ENCODE measurements at places on chromosomes 13 and 19.

- DNase-seq = no peak
Observed at GRCh38 chr13:32302461-32302860, 12.7 kb downstream of the ZAR1L start.

DNA sequence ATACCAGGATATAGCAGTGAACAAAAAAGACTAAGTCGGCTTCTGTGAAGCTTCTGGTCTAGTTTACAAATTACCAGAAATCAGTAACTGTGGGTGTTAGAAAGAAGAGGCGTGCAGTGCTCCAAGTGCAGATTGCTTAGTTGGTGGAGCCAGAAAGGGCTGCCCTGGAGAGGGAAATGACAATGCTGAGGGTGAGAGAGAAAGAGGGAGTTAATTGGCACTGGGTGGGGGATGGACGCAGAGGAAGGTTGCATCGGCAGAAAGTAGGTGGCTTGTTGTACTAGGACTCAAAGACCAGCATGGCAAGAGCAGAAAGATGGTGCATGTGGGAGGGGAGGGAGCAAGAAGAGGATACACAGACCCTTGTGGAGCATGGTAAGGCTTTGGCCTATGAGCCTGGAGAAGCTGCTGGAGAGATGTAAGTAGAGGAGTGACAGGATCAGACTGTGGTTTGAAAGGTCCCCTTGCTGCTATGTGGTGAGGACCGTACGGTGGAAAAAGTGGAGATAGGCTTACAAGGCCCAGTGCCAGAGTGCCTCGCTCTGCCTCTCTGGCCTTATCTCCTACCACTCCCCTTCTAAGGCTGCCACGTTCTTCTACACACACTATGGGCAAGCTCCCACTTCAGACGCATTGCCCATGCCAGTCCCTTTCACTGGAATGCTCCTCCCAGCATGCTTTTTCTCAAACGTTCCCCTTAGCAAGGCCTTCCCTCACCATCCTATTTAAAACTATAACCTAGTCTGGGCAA, 13.5 kb downstream of the SMG9 start:
- DNase-seq = no peak

- no peak for DNase-seq
Observed at GRCh38 chr13:87120476-87120875, 550.7 kb upstream of the SLITRK5 start.

GRCh38 chr19:34298891-34299520, 44.7 kb downstream of the GARRE1 start:
- DNase-seq = no peak

DNA sequence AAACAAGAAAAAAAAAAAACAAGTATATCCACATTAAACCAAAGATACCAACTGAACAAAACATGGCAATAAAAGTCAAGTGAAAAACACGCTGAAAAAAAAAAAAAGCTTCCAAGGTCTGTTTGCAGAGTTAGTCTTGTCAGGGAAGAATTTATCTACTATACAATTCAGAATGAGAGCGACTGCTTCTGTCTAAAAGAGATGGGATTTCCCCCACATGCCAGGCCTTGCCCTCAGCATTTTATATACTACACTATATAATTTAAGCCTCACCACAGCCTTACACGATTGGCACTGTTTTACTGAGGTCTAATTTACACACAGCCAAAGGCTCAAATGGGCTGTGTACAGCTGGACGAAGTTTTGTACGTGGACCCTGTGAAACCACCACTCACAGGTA, 67.3 kb downstream of the FOXO1 start:
- DNase-seq = no peak

DNA sequence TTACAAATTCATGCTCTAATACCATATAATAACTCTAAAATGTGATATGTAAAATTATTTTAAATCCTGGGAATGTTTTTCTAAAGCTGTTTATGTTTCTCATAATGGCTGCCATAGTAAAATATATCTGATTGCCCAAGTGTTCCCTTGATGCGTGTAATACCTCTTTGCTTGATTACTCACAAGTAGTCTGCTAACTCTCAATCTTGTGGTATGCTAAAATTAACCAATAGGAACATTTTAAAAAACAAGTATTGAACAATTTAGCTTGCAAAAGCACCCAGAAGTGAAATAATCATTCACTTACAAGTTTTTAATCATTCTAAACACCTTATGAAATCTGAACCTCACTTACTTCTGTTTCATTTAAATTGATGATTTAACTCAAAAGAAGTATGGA, 386.0 kb upstream of the ATXN8OS start:
- DNase-seq = no peak

GRCh38 chr19:33335446-33335845, 33.1 kb upstream of the CEBPA start:
- no peak for DNase-seq

DNA sequence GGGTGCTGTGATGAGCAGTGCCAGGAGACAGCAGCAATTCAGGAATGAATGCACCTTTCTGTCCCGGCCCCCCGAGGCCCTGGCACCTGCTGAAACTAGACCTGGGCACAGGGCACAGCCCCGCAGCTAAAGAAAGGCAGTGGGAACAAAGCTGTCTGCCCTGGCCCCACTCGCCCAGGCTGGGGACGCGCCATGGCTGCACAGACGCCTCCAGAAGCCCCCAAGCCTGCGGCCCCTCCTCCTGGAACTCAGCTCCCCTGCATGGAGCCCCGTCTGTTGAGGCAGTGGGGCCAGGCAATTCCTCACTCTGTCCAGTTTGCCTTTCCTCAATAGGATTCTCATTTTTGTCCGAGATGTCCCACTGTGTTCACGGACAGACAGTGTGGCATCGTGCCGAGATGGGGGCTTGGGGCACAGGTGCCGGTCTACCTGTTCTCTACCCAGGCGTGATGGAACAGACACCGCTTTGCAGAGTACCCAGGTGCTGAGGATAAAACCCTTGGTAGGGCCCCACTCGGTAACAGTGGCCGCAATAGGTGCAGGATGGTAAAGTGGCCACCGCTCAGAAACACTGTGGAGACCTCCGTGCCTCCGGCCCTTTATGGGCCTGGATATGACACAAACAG, 146.5 kb upstream of the SOX1 start:
- DNase-seq = no peak

- no peak for DNase-seq
Observed at GRCh38 chr19:36482876-36483275, 6.5 kb downstream of the ZNF566 start.

DNA sequence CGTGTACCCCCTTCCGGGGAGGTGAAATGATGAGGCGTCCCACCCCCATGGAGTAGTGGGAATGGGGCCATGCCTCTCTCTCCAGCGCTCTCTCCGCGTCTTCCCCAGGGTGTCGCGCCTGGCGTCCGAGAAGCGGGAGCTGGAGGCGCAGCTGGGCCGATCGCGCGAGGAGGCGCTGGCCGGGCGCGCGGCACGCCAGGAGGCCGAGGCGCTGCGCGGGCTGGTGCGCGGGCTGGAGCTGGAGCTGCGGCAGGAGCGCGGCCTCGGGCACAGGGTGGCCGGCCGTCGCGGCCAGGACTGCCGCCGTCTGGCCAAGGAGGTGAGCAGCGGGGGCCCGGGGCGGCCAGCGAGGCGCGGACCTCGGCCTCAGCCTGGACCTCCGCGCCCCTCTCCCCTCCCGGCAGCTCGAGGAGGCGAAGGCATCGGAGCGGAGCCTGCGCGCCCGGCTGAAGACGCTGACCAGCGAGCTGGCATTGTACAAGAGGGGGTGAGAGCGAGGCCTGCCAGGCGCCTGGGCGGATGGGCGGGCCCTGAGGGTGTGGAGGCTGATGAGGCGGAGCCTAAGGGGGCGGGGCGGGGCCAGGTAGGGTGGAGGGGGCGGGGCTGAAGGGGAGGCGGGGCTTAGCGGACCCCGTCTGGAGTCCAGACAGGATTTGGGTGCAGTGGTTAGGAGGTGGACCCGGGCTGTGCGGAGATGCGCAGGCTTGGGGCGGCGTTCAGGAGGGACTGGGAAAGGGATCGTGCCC, 7.7 kb downstream of the PGLYRP1 start:
- DNase-seq = no peak

DNA sequence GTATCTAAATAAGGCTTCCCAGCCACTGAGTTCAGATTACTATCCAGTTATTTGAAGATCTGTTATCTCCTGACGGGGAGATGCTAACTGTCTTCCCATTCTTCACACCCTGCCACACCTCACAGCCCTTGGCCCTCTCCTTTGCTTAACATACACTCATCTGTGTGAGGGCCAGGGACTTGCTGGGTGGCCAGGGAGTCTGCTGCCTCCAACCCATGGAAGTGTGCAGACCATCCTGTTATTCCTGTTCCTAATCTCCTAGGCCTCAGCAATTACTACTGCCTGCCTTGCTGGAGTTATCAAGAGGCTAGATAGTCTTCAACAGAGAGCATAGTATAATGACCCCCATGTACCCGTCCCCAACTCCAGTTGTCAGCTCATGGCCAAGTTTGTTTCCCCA, 36.2 kb upstream of the GTF3A start:
- no peak for DNase-seq

- DNase-seq = no peak
Observed at GRCh38 chr19:49497047-49497788, 984 bp downstream of the RPS11 start.

- peak; percentile 25 for DNase-seq
Observed at GRCh38 chr13:70817576-70817975, 709.3 kb upstream of the KLHL1 start.

DNA sequence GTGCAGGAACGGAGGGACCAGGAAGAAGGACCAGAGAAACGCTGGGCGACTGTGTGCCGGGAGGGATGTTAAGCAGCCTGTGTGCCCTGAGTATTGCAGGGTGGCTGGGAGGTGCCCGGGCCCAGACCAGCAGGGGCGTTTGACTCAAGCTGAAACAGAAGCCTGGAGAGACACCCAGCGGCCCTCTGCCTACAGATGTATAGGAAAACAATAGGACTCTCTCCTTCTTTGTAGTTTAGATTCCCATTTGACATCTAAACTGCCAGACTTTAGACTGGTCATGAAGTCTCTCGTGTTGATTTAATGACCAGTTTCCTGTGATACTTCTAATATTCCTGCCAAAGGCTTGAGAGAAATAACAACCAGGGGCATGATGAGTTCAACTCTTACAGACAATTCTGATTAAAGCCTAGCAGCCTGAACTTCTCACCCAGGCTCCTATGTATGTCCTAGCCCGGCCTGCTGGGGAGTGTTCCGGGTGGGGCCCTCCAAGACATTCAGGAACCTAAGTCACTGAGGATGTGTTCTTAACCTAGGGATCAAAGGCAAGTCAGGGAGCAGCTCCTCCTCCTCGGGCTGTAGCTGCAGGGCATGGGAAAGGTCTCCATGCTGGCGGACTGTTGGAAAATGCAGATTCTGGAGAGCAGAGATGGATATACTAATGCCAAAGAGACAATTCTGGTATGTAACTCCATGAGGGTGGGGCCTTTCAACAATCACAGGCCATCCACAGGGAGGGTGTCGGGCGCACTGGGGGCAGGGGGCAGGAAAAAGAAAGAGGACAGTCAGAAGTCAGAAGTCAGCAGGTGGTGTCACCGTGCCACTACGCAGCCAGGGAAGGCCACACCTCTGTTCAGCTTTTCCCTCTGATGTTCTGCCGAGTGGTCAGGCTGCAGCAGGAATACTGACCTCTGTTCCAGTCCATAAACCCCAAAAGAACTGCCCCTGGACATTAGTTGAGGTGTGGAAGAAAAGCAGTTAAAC, 131.8 kb downstream of the STARD13 start:
- DNase-seq = peak; percentile 52
